HCT116 (cell line): ENCODE measurements at places on chromosomes 3 and 15.
A peak's percentile ranks its signal among the peaks of the same experiment; 100 is the strongest.

DNA sequence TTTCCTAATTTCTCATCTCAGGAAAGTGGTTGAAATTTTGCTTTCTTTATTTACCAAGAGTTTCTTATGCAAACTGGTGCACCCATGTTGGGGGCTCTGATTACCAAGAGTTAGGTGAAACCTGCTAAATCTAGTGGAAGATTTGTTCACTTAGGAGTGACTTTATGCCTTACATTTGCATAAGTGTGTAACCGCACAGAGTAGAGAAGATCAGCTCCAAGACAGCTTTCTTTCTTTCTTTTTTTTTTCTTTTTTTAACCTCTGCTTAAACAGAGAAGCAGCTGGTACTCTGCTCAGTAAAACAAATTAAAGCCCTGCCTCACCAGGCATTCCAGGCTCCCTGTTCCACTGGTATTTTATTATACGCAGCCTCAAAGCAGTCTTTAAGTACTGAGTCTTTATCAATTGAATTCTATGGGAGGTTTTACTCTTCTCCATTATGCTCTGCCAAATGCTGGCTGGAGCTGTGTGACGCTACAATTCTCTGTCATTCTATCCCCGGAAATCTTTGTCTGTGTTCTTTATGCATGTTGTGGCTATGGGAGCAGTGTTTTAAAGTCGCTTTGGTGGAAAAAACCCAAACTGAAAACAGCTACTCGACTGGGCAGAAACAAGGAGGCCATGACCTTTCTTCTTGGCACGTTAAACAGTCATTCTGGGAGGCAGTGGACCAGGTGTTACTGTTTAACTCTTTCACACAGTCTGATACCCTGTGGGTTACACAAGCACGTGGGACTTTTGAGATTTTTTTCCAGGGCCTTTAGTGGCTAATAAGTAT is 55.2 kb upstream of the GBE1 start:
- H3K4me1 ChIP-seq = no peaks in the 10 kb centered on the region

DNA sequence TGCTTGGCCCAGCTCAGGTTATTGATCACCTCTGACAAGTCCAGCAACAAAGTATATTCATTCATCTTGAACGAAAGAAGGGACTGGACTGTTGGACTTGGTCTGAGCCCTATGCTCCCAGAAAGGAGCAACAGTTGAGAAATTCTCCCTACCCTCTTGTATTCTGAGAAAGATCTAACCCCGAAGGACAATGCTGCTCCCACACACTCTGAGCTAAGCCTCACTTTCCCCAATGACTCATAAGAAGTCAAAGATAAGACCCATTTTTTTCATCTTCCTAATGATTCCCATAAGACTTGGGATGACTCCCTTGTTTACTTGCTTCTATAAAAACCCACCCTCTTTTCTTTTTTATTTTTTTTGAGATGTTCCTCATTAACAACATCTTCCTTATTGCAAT is 549.4 kb upstream of the MDFIC2 start:
- H3K4me1 ChIP-seq = no peaks in the 10 kb centered on the region
- H3K27me3 ChIP-seq = no peaks in the 10 kb centered on the region
- no peak overlapping the region for H3K27ac ChIP-seq
- no peak for DNase-seq

- no peak for DNase-seq
- peaks cover 18% of the 10 kb centered on the region for H3K4me1 ChIP-seq
Measured at GRCh38 chr3:151214459-151214858, 11.4 kb upstream of the GPR171 start.

GRCh38 chr3:112778353-112778948 is 68.2 kb downstream of the CD200R1L start:
- no peaks in the 10 kb centered on the region for H3K27me3 ChIP-seq
- no peak overlapping the region for H3K4me3 ChIP-seq
- DNase-seq = no peak
- no peaks in the 10 kb centered on the region for H3K36me3 ChIP-seq
- no peak overlapping the region for H3K27ac ChIP-seq

DNA sequence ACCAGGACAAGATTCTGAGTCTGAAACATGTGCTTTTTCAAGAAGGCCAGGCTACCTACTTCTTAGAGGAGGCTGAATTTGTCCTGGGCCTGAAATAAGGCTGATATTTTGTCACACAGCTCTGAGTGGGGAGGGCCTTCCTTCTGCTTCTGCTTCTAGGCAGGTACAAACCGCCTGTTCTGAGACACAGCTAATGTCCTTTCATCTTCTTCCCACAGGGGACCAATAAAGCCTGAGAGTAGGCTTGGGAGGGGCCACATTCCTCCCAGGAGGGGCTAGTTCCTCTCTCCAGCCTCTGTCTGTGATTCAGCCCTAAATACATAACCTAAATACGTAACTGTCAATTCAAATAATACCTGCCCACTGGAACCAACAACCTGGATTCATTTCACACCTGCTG is 34.8 kb downstream of the CRYGS start:
- DNase-seq = no peak
- H3K36me3 ChIP-seq = no peaks in the 10 kb centered on the region
- H3K4me3 ChIP-seq = no peak overlapping the region
- peaks cover 39% of the 10 kb centered on the region for H3K27me3 ChIP-seq

DNA sequence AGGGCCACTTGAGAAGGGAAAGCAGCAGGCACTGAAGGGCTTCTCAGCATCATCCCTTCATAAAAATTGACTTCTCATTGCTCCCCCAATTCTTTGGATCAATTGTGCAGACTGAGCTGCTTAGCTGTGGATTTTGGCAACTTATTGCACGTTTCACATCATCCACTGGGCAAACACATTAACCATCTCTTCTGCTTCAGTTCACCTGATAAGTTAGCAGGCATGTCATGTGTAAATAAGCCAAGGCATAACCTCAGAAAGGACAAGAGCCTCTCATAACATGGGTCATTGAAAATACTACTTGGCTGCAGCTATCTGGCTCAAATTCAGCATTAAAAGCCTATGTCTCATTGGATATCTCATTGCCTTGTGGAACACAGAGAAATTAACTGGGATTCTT is 366.5 kb downstream of the LRRC3B start:
- DNase-seq = no peak
- H3K27ac ChIP-seq = no peak overlapping the region
- no peaks in the 10 kb centered on the region for H3K36me3 ChIP-seq
- no peak overlapping the region for H3K4me3 ChIP-seq
- H3K27me3 ChIP-seq = peaks cover 10% of the 10 kb centered on the region; the same call in 1 of the 2 replicates
- H3K4me1 ChIP-seq = no peaks in the 10 kb centered on the region

DNA sequence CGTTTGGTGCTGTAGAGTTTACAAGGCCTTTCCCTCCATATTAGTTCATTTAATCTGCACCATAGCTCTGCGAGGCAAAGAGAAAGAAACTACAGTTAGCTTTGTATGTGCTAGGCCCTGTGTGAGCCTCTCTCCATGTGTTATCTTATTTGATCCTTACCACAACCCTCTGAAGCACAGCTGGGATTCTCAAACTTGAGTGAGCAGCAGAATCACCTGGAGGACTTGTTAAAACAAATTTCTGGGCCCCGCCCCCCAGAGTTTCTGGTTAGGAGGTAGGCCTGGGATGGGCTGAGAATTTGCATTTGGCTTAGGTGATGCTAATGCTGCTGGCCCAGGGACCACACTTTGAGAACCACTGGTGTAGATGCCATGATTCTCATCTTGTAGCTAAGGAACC is 12.3 kb downstream of the CA12 start:
- H3K4me1 ChIP-seq = peaks cover 19% of the 10 kb centered on the region
- no peaks in the 10 kb centered on the region for H3K27me3 ChIP-seq
- H3K36me3 ChIP-seq = no peaks in the 10 kb centered on the region
- no peak for DNase-seq
- H3K4me3 ChIP-seq = no peak overlapping the region
- H3K27ac ChIP-seq = no peak overlapping the region

DNA sequence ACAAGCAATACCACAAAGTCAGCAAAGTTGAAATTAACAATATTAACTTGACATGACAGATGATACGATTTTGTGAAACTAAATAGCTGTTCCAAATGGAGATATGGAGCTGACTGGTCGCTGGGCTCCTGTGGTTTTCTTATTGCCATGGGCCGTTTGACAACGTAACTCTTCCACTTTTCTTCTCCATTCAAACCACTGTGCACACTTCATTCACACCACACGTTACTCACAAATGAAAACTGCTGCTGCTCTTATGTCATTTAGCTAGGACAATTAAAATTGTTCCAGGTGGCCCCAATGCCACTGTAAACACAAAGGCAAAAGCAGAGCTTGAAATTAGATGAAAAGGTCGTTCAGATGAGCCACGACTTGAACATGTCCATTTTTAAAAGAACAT is 94.0 kb upstream of the VGLL4 start:
- peaks cover 8% of the 10 kb centered on the region; the same call in 1 of the 2 replicates for H3K27me3 ChIP-seq
- DNase-seq = no peak
- H3K4me3 ChIP-seq = no peak overlapping the region
- no peak overlapping the region for H3K27ac ChIP-seq
- no peaks in the 10 kb centered on the region for H3K4me1 ChIP-seq

GRCh38 chr3:25291481-25291905 is 136.6 kb upstream of the RARB start:
- peaks cover 6% of the 10 kb centered on the region for H3K27me3 ChIP-seq
- H3K27ac ChIP-seq = no peak overlapping the region
- H3K36me3 ChIP-seq = no peaks in the 10 kb centered on the region
- H3K4me3 ChIP-seq = no peak overlapping the region

GRCh38 chr15:31585240-31585639 is 258.6 kb downstream of the KLF13 start:
- no peaks in the 10 kb centered on the region for H3K36me3 ChIP-seq
- H3K27me3 ChIP-seq = 0 out of 2 replicates have a peak, but pooled peaks cover 9% of the 10 kb centered on the region
- DNase-seq = no peak
- H3K27ac ChIP-seq = no peak overlapping the region
- no peak overlapping the region for H3K4me3 ChIP-seq

DNA sequence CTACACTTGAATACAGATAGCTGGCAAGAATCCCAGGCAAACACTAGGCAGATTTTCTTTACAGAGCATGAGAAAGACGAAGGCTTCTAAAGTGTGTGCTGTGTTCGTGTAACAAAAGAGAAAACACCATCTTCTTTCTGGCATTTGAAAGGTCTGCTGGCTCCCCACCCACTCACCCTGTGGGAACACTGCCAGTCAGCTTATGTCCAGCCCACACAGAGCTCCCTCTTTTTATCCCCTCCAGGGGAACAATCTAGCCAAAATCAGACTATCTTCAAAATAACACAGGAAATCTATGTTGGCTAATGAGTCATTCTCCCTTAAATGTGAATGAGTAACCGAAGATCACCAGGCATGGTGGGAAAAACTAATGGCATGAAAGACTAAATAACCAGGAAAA is 45.6 kb upstream of the PAQR5 start:
- H3K27me3 ChIP-seq = no peaks in the 10 kb centered on the region
- peak overlapping the region; percentile 32; the same call in 1 of the 2 replicates for H3K27ac ChIP-seq
- peak; percentile 43 for DNase-seq
- H3K4me1 ChIP-seq = peaks cover 6% of the 10 kb centered on the region

- no peaks in the 10 kb centered on the region for H3K36me3 ChIP-seq
- no peak overlapping the region for H3K27ac ChIP-seq
- H3K27me3 ChIP-seq = no peaks in the 10 kb centered on the region
Measured at GRCh38 chr3:112027142-112027541, 7.4 kb upstream of the TMPRSS7 start.

DNA sequence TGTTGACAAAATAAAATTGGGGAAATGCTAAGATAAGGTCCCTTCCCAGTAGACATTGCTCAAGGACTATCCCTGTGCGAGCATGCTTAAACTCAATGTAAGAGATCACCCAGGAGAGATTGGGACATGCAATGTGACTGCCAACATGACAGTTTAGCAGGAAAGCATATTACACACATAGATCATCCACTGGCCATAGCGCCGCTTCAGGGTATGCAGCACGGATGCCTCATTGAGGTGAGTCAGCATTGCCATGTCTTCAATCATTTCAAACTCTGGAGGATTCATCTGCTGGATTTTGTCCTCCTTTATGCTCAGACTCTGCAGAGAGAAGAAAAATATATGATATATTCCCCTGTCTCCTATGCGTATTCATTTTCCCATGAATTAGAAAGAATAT is 8.9 kb downstream of the MYH15 start:
- H3K27me3 ChIP-seq = no peaks in the 10 kb centered on the region
- H3K4me1 ChIP-seq = no peaks in the 10 kb centered on the region
- H3K36me3 ChIP-seq = no peaks in the 10 kb centered on the region
- no peak overlapping the region for H3K4me3 ChIP-seq
- DNase-seq = no peak
- no peak overlapping the region for H3K27ac ChIP-seq
